ENCODE measurements at places on chromosomes 11 and 22.

GRCh38 chr22:42397332-42398249, 34.6 kb downstream of the NFAM1 start:
- DNase-seq = no peak

DNA sequence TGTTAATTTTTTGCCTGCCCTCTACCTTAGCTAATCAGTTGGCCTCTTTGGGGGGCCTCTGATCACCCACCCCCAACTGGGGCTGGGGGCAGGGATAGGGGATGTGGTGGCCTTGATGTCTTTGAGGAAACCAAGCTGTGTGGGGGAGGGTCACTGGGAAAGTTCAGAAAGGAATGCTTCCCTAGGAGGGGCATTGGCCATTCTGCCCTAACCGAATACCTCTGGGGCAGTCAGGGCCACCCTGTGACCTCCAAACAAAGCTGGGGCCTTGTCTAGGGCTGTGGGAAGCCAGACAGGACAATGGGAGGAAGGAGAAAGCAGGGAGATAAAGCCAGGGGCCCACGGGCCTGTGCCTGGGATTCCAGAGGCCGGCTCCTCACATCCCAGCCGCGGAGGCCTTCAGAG, 97.5 kb downstream of the TSPAN18 start:
- no peak for DNase-seq

DNA sequence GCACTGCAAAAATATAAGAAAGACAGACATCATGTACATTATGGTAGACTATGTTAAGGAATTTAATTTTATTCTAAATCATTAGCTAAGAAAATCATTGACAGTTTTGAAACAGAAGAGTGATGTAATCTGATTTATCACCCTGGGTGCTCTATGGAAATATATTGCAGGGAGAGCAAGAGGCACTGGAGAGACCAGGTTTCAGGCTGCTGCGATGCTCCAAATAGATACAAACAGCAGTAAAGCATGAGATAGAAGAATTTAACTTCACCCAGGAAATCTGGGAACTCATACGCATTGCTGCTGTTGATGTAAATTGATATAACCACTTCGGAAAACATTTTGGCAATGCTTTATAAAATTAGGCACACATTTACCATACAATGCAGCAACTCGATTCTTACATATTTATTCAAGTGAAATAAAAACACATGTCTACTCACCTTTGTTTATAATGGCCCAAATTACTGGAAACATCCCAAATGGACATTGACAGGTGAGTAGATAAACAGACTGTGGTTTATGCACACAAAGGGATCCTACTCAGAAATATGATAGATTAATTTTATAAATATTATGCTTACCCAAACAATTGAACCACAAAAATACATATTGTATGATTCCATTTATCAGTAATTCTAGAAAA, 535.1 kb upstream of the CHORDC1 start:
- no peak for DNase-seq

DNA sequence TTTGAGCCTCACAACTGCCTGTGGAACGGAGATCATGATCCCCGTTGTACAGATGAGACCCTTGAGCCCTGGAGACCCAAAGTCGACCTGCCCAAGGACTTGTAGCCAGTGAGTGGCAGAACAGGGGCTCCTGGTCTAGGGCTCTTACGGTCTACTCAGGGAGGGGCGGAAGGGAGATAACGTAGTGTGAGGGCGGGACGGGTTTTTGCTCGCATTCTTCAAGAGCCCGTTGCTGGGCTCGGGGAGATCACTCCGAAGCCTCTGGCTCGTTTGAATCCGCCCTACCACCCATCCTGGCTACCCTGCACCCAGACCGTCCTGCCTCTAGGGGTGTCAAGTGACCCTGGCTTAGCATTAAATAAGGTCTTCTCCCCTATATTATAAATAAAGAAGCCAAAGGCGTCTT, 639 bp downstream of the CRY2 start:
- peak; percentile 13 for DNase-seq

Data from head of caudate nucleus (tissue), 42 donors.